Activated CD4-positive, alpha-beta T cell treated with anti-CD3 and anti-CD28 coated beads for 4 hours (primary cell): ENCODE measurements at places on chromosomes 4 and X.

GRCh38 chrX:147884958-147885357, 26.8 kb upstream of the FMR1 start:
- no peak for DNase-seq

DNA sequence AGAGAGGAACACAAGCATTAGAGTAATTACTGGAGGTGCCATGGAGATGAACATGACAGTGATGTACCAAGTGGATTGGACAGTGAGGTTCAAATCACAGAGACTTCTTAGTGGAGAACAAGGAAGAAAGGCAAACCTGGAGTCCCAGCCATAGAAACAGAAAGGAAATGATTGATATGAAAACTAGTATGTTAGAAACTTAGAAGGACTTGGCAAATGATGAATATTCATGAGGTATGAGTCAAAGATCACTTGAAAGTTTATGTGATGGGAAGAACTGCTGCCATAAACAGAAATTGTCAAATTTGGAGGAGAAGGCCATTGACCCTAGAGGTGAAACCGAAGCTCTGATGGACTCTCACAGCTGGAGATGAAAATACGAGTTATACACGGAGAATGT, 88.2 kb downstream of the PHOX2B start:
- no peak for DNase-seq

- no peak for DNase-seq
Measured at GRCh38 chr4:153511104-153511503, 44.9 kb downstream of the TMEM131L start.

DNA sequence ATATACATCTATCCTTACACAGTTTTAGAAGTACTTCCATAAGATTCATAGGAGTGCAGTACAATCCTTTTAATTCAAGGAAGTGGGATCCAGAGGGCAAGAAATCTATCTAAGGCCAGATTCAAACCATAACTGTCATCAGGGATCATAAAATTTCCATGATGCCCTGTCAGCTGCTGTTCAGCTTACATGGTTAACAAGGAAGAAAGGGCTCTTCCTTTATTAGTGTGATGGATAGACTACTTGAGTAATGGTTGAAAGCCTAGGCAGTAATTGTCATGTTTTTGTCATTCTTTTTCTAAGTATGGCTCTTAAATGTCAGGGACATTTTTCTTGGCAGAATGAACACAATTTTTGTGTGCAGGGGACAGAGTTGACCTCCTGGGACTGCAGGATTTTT, 159.8 kb upstream of the CXCL13 start:
- DNase-seq, result no peak

DNA sequence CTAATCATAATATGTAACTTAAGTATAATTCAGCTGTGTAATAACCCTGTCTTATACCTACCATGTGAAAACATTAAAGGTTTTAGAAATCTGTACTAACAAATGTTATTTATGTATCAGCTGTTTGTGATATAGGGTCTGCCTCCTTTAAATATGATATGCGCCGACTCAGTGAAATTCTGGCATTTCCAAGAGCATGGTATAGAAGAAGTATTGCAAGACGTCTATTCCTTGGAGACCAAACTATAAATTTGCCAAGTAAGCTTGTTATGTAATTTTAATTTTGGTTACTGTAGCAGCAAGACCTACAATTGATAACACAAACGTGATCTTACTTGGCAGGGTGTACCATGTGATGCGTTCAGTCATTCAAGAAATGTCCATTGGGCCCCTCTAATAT, 32.3 kb upstream of the ADAD1 start:
- DNase-seq, result no peak
